Fibroblast of upper back skin (primary cell): ENCODE measurements at places on chromosomes 3 and 15.

- no peak for DNase-seq
Observed at GRCh38 chr3:150779402-150779858, 16.5 kb upstream of the SIAH2 start.

- DNase-seq = peak; percentile 57
Observed at GRCh38 chr15:28975766-28976179, 90.0 kb downstream of the APBA2 start.

GRCh38 chr15:41259546-41260189 is 28.6 kb downstream of the CHP1 start:
- no peak for DNase-seq

DNA sequence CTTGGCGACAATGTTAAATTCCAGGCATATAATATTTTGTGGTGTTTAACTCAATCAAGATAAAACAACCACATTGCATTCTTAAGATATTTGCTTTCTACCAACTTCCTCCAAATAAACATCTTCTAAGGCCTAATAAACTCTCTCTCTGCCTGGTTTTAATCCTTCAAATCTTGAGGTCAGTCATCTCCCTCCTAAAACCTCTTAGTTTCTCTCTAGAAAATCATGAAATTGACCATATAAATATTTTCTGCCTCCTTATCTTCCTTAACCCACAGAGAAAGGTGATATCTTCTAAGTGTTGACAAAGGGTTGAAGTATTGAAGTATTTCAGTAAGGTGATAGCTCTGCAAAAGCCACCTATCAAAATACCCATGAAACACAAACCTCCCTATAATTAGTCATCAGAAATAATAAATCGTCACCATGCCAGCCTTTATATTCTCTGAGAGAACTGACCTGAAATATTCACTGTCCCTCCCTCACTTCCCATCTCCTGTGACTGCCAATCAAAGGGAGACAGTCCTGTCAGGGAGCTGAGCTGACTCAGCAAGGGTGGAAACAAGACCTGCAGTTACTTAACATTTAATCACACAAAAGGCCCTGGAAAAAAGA is 1261.1 kb downstream of the ROBO1 start:
- DNase-seq = peak; percentile 48

DNA sequence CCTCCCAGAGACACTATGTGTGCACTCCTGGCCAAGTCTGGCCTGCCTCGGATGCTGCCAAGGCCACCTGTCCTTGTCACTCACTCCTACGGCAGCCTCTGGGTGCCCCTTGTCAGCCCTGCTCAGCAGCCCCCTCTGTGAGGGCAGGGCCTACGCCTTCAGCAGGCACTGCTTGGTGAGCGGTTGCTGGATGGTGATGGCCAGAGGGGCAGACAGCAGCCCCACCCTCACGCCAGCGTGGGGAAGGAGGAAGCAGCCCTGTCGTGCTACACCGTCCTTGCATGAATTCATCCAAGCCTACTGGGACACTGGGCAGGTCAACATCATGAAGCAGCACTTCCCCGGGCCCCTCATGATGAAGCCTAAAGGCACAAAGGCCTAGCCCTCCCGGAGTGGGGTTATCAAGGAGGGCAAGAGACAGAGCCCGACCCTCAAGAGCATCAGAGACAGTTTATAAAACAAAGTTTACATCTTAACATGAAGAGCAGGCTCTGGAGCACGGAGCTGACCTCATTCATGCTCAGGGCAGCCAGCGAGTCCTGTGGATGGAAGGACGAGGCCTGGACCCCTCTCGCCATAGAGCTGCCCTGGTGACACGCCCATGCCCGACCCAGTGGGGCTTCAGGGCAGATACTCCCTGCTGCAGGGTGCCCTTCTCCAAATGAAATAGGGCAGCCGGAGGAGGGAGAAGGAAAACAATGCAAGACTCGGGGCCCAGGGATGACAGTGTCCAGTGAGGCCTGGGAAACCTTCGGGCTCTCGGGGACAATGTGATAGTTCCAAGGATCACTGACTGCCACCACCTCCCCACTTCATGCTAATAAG is 25.3 kb downstream of the CHDH start:
- DNase-seq = no peak
